ENCODE measurements at places on chromosomes 2 and 18.

GRCh38 chr2:191212119-191212518 lies 33.1 kb upstream of the MYO1B start:
- DNase-seq = no peak

GRCh38 chr2:41959760-41960159 lies 88.1 kb upstream of the PKDCC start:
- DNase-seq = no peak

GRCh38 chr2:218369330-218369729 lies 12.7 kb downstream of the CATIP start:
- DNase-seq = no peak

- DNase-seq = no peak
Observed at GRCh38 chr2:170885130-170885791, 43.8 kb upstream of the GORASP2 start.

DNA sequence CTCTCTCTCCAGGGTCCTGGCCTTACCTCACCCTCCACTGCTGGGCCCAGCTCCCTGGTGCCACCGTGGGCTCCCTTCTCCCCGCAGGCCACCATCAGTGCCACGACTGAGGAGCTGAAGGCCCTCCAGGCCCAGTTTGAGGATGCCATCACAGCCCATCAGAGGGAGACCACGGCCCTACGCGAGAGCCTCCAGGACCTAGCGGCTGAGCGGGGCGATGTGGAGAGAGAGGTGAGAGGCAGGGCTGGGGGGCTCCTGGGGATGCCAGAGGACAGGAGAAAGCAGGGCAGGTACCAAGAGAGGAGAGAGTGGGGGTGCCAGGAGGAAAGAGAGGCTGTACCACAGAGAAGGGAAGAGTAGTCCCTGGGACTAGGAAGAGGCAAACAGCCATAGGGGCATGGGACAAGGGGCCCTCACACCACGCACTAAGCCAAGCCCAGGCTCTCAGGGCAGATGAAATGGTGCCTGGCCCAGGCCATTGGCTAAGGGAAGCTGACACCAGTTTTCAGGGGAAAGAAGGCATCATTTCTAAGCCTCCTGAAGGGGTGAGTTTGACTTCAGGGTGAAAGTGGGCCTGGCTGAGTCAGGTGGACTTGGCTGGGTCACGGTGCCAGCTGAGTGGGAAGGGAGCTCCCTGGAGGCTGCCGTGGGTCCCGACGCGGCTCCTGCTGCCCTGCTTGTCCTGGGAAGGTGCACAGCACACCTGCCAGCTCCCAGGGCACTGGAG lies 39.0 kb upstream of the SNED1 start:
- DNase-seq = no peak

DNA sequence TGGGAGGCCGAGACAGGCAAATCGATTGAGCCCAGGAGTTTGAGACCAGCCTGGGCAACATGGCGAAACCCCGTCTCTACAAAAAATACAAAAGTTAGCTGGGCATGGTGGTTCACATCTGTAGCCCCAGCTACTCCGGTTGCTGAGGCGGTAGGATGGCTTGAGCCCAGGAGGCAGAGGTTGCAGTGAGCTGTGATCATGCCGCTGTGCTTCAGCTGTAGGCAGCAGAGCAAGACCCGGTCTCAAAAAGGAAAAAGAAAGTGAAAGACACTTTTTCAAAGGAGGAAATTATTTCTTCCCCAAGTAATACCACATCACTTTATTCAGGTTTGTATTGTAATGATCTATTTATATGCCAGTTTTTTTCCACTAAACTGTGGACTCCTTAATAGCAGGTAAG lies 35.7 kb upstream of the TAF4B start:
- no peak for DNase-seq

GRCh38 chr18:50301074-50301473 lies 13.6 kb upstream of the CXXC1 start:
- no peak for DNase-seq

GRCh38 chr2:68365087-68365486 lies at the start of gene PLEK:
TSS of gene PLEK (plus strand) at chr2:68365282. CDS start at chr2:68365352, 70 bp downstream.
- no peak for DNase-seq

DNA sequence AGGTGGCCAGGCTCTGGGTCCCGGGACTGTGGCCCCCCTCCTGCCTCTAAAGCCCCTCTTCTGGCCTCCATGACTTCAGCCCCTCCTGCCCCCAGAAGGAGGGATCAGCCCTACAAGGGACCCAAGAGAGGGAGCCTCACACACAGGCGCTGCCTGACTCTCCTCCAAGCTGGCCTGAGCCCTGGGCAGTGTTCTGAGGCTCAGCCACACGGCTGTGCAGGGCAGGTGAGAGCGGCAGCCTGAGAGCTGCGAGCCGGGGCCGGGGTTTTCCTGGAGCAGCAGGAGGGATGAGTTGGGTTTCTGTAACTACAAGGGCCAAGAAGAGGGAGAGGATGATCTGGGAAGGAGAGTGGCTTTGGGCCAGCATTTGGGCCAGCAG lies 70.1 kb downstream of the HPCAL1 start:
- DNase-seq = no peak

DNA sequence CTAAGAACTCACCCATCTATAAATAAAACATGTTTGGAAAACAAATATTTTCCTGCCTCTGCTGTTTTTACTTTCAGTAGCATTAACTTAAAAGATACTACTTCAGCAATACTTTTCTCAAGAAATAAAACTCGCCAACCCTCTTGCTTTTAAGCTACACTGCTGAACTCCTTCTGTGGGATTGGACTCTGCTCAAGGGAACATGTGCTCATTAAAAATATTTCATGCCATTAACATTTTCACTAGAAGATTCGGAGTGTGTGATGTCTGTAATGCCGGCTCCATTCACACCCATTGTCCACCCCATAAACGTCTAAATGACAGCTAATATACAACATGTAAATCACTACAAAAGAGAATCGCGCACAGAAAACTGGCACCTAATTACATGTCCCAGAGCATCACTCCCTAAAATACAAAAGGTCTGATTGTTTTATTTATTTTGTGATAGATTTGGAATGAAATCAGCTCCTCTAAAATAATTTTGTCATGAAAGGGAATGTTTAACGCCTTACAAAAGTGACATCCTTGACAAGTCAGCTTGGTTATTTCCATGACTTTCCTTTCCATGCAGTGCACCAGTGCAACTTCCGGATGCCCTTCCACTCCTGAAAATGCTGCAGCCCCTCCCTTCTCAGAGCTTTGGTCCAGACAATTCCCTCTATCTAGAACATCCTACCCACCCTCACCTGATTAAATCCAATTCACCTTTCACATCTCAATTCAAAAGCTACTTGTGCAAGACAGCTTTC lies 73.1 kb downstream of the ANKRD44 start:
- no peak for DNase-seq

GRCh38 chr2:60872510-60872928 lies 8.9 kb upstream of the REL start:
- DNase-seq = no peak

DNA sequence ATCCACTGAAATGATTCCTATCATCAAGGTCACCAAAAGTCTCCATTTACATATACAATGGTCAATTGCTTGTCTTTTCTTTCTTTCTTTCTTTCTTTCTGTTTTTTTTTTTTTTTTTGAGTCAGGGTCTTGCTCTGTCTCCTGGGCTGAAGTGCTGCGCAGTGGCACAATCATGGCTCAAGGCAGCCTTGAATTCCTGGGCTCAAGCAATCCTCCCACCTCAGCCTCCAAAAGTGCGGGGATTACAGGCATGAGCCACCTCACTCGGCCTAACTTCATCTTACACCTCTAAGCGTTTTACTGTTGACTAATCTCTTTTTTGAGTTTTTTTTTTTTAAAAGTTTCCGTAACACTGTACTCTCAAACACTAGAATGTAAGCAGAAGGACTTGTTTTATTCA lies 867 bp downstream of the SF3B6 start:
- DNase-seq = no peak

GRCh38 chr18:36314754-36315153 lies 17.2 kb downstream of the FHOD3 start:
- no peak for DNase-seq

GRCh38 chr18:26421931-26422330 lies 126.4 kb downstream of the KCTD1 start:
- no peak for DNase-seq

DNA sequence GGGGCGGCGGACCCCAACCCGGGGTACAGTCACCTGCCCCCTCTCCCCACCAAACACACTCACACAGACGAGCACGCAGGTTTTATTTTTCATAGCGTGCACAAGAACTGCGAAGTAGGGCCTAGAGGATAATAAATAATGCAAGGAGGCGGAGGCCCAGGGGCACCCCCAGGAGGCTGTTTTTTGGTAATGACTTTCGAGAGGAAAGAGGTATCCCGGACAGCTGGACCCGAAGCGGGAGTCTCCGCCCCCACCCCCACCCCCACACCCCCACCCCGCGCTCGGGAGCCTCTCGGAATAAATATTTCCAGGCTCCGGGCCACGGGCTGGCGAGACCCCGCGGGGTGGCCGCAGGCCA lies 3.4 kb downstream of the CYP26B1 start:
- DNase-seq = no peak

- no peak for DNase-seq
Observed at GRCh38 chr2:103008586-103008985, 246.8 kb downstream of the TMEM182 start.

DNA sequence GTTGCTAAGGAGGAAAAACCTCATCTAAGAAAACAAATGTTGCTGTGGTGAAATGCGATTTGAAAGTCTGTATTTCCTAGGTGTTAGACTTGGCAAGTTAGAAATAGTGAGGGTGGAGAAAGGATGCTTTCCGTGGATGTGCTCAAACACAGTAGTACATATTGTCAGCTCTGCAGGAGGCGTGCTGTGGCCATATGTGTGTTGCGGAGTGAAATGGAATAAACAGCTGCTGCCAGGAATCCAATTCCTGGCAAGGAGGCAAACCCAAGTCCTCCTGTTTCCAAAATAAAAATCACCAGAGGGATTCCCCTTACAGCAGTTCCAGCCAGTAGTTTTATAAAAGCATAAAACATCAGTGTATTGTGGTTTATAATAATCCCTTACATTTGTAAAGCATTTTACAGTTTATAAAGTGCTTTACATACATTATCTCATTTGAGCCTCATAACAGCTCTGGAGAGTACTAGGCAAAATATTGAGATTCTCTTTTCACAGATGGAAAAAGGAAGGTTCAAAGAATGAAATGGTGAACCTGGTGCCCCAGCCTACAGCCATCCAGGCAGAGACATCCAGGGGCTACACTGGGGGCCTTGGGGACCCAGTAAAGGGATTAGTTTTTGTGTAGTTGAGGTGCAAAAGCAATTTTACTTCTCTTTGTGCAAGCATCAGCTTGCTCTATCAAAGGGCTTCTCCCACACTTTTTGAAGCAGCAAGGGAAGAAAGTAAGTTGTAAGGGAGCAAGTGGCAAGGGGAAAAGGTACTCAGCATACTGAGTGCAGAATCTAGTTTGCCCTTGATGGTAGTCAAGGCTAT lies 206.0 kb downstream of the AGPS start:
- no peak for DNase-seq

GRCh38 chr18:24128700-24129099 lies 10.2 kb upstream of the CABYR start:
- no peak for DNase-seq

- DNase-seq = no peak
Observed at GRCh38 chr18:35816003-35816402, 156.5 kb upstream of the RMP24 start.

GRCh38 chr2:135948642-135949355 lies 36.6 kb downstream of the DARS1 start:
- no peak for DNase-seq

DNA sequence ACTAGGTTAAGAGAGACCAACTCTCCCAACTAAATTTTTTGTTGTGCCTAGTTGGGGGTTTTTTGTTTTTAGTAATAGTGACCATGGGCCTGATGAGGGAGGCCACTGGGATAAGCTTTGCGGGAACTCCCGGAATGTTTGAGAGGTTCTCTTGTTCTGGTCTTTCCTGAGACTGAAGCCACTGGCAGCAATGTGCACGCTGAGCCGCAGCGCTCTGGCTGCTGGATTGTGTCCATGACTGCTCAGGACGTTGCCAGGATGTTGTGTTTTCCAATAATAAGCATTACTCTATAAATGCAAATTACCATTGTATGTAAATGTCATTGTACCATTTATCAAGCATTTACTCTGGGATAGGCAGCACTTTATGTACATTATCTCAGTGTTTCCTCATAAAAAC lies 126.1 kb downstream of the GALNT1 start:
- DNase-seq = no peak

DNA sequence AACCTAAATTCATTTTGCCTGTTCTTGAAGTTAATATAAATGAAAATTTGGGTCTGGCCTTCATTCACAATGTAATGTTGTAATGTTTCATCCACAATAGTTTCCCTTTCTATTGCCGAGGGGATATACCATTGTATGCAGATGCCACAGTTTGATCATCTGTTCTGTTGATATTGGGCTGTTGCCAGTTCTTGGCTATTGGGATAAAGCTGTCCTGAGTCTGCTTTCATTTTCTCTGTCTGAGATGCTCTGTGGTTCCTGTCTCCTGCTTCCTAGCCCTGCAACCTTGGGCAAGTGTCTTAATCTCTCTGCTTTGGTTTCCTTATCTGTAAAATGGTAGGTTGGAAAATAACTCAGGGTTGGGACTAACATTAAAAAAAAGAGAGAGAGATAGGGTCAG lies 25.2 kb downstream of the B3GNT2 start:
- DNase-seq = no peak

DNA sequence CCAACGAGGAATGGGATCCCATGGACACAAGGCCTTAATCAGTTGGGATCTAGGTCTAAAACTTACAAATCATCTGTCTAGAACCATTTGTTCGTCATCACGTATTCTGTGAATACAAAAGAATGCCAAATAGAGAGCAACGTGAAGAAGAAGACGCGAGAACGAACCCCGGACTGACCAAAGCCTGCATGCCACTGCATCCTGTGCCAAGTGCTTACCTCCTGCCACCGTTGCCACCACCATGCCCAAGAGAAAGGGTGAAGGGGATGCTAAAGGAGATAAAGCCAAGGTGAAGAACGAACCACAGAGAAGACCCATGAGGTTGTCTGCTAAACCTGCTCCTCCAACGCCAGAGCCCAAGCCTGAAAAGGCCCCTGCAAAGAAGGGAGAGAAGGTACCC lies 30.2 kb downstream of the ITSN2 start:
- DNase-seq = no peak

DNA sequence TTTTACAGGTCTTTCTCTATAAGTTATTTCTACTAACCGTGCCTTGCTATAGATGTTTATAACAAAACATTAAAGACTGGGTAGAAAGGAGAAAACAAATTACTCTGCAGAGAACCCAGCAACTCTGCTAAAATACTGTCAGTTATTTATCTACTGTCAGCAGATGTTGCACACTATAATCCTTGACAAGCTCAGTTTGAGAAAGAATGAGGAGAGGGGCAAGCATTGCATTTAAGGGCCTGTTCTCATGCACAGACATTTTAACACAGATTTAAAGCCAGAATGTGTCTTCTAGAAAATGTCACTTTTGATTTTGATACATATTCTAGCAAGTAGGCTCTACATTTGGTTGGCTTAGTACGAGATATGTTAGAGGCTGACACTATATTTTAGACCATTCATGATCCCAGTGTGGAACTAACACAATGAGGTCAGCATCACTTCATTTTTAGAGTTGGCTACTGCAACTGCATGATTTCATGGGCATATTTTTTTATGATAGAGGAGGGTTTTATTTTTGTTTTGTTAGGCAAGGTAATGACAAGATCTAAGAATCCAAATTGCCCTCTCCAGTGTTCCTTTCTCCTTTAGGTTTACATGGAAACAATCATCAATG lies 516.4 kb downstream of the ZEB2 start:
- DNase-seq = no peak

Data from stimulated activated CD8-positive, alpha-beta memory T cell treated with anti-CD3 and anti-CD28 coated beads, Interleukin-4, amount 100 ng/mL, for 1 hour (primary cell).